ENCODE measurements at places on chromosomes 2 and 18.

DNA sequence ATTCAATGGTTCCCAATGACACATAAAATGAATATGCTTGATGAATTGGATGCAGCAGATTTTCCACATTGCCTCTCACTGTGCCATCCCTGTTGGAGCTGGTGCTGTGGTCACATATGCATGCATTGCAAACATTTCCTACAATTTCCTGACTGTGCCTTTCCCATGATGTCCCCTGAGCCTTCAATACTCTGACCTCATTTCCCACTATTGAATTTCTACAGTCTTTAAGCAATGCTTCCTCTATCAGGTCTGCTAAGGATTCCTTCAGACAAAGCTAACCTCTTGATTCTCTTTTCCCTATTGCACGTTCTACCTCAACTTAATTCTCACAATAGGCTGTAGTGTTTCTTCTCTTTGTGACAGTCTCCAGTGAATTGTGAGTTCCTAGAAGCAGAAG, 342.5 kb upstream of the CRIM1 start:
- DNase-seq = no peak

DNA sequence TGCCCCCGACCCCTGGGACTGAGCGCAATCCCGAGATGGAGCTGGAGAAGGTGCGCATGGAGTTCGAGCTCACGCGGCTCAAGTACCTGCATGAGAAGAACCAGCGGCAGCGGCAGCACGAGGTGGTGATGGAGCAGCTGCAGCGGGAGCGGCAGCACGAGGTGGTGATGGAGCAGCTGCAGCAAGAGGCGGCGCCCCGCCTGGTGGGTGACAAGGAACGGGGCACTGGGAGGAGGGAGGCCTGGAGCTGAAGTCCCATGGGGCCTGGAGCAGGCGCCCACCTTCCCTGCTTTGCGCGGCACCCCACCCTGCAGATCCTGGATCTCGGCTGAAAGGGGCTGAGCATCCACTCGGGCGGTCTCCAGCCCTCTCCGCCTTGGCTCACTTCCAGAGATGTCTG, 1.2 kb downstream of the TMEM247 start:
- DNase-seq = no peak

GRCh38 chr2:186349508-186349907, 136.6 kb upstream of the ZC3H15 start:
- peak; percentile 91 for DNase-seq

- DNase-seq = no peak
Observed at GRCh38 chr18:3397031-3397750, 52.8 kb upstream of the TGIF1 start.
